ENCODE measurements at places on chromosomes 13 and 19.

GRCh38 chr19:18340990-18341868, 831 bp downstream of the PGPEP1 start:
- no peak for DNase-seq

- DNase-seq, result no peak
These were observed 2.7 kb upstream of the MEX3D start for GRCh38 chr19:1570836-1571235.

DNA sequence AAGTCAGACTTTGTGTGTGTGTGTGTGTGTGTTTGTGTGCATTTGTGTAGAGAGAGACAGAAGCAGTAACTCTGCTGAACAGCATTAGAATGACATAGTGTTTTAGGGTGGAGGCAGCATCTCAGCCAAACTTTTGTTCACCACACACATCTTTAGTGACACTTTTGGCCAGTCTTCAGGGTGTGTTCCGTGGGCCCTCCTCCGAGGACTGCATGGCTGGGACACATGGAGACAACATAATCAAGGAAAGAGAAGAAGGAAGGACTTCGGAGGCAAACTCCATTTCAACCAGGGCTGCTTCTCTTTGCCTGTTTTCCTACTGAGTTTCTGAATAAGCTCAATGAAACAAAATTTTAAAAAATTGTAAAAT, 205.1 kb downstream of the LHFPL6 start:
- DNase-seq, result no peak

DNA sequence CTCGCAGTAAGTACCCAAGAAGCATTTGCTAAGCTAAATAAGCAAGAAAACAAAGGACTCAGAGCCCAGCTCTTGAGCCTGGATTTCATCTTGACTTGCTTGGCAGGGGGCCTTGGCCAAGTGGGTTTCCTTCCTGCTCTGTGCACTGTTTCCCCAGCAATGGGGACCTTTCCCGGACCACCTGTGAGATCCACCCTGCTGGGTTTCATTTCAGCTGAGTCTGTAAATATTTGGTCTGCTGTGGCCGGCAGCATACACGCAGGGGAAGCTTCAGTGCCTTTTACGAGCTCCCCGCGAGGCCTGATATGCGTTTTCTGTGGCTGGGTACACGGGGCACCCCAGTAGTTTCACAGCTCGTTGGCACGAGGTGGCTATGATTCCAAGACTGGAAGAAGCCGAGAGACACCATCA, 12.4 kb upstream of the TINCR start:
- DNase-seq, result no peak

- DNase-seq, result no peak
These were observed 87.2 kb downstream of the SCGB2B2 start for GRCh38 chr19:34589730-34590129.

DNA sequence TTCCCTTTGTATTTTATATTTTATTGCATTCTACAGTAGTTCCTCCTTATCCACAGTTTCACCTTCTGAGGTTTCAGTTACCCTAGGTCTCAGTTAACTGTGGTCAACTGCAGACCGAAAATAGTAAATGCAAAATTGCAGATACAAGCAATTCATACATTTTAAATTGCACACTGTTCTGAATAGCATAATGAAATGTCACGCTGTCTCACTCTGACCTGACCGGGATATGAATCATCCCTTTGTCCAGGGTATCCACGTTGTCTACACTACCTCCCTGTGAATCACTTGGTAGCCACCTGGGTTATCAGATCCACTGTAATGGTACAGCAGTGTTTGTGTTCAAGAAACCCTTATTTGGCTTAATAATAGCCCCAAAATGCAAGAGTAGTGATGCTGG, 325.0 kb downstream of the DNAJC15 start:
- no peak for DNase-seq
